ENCODE measurements at places on chromosomes 5 and 9.

GRCh38 chr9:27427272-27427643 lies 96.8 kb upstream of the IFNK start:
- DNase-seq = no peak

DNA sequence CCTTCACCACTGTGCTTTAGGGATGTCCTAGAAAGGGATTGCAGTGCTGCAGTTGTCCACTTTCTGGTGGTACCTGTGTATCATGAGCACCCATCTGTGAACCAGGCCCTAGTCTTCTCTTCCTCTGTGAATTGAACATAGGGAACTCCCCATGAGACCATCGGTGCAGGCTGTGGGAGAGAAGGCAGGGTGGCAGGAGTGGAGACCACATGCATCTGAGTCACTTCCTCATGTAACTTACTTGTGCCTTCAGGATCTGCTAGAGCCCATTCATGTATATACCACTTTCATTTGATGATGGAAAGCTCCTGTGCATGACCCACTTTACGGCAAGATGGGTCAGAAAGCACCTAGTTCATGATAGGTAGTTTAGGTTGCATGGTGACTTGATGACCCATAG lies 478.1 kb upstream of the CDH9 start:
- DNase-seq = no peak

DNA sequence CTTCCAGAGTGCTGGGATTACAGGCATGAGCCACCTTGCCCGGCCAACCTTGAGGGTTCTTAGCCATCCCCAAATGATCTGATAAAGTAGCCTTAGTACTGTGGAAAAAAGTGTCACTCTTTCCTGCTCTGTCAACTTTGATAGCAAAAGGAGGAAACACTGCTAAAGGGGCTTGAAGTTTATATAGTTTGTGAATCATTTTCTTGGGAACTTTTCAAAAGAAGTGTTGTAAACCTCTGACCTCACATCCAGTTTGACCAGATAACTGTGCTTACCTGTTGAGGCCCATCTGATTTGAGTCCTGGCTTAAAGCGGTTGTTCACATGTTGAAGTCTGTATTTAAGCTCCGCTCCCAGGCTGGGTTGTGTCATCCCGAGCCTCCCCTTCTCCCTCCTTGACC lies 303.3 kb downstream of the DOCK8 start:
- no peak for DNase-seq

DNA sequence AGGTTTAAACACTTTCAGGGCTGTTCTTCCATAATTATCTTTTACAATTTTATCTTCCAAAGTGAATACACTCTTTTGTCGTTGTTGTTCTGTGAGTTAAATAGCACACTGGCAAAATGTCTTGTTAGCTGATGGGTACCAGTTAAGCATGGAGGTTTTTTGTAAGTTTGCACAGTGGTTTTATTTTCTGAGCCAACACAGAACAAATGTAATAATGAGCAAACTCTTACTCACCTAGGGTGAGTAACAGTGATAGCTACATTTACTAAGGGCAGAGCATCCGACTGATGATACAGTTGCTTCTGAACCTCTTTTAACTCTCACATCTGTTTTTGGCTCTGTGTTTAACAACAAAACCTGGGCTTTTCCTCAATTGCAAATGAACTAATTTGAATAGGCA lies 103.2 kb downstream of the CTNND2 start:
- no peak for DNase-seq

Data from astrocyte of the cerebellum (primary cell).